NCI-H510A treated with DMSO at 0.1 percent for 48 hours (cell line): ENCODE measurements at places on chromosomes 3 and 15.

GRCh38 chr15:39455471-39455991, 125.3 kb upstream of the THBS1 start:
- DNase-seq = peak; percentile 9

DNA sequence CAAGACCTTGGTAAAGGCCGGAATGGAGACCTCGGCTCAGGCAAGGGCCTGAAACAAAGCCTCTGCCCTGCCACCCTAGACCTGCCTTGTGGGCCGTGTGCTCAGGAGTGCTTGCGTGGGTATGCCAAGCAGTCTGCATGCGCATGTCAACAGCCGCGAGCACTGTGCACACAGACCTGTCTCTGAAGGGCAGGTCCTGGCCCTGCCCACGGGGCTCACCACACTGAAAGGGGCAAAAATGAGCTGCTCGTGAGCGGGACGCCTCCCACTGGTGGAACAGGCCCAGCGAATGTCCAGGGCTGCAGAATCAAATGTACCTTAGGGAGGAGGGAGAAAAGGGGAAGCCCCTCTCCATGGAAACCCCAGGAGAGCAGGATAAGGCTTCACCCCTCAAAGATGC, 44.3 kb upstream of the FGD5 start:
- no peak for DNase-seq

DNA sequence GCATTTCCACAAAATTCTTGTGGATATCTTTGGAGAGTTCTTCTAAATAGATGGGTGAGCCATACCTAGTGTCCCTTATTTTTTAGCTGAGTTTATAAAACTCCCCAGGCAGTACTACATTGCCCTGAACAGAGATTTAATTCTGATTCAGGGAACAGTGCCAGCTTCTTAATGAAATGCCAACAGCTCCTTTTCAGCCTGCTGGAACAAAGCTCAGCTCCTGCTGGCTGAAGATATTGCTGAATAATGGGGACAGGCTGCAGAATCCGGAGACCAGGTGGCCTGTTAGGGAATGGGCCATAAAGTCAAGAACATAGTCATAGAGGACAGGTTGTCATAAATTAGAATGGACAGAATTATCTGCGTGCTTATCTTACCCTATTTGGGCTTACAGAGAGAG, 8.9 kb downstream of the HGD start:
- DNase-seq = no peak

DNA sequence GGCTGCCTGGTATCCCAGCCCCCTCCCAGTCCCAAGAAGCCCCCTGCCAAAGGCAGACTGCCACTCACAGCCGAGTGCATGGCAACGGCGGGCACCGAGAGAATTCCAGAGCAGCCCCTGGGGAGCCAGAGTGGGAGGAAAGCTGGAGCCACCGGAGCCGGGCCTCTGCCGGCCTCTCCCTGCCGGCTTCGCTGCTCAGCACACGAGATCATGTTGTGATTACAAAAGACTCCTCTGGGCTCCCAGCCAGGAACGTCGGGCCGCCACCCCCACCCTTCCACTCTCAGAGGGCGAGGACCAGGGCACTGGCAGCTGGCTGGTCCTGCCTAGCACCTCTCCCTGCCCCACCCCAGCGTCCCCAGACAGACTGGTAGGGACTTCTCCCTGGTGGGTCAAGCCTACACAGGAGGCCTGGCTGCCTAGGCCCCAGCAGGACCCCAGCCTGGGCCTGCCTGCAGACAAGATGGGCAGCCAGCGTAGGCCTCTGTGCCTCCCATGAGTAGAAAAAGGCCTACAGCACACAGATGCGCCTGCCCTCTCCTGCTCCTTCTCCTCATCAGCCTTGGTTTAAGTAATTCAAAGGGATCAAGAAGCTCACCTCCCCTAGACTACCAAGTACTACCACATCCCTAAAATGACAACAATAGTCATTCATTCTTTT, at the start of gene CCDC9B:
CCDC9B (minus strand) TSS at position 200 of the 661 bp plus-strand sequence; CDS start at position 80, 120 bp downstream.
- DNase-seq = peak; percentile 84

- DNase-seq = no peak
Observed at GRCh38 chr3:10249833-10250232, 1.6 kb downstream of the TATDN2 start.

DNA sequence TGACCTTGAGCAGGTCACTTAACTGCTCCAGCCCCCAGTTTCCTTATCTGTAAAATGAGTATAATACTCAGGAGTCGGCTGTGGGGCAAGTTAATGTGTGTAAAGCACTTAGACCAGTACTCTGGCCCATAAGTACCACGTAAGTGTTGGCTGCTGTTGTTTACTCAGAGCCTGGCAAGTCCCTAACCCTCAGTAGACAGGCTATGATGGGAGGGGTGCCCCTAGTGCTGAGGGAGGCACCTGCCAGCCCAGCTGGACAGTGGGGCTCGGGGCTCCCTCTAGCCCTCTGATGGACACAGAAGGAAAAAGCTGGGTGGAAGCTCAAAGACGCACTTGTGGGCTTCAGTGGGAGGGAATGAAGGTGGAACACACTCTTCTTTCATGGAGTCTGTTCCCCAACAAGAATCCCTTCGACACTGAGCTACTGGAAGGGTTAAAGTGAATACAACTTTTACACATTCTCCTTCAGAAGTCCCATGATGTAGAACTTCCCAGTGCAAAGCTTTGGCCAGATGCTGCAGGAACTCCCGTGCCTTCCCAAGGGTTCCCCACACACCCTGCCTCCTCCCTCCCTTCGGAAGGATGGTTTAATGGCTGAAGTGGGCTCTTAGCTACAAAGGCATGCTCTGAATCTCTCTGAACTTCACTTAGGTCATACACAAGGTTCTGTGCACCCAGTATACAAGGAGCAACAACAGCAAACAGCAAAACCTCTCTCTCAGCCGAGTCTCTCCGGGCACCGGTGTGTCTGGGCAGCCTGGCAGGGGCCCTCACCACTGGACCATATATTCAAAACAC, 25.4 kb downstream of the TMEM44 start:
- peak; percentile 79 for DNase-seq

DNA sequence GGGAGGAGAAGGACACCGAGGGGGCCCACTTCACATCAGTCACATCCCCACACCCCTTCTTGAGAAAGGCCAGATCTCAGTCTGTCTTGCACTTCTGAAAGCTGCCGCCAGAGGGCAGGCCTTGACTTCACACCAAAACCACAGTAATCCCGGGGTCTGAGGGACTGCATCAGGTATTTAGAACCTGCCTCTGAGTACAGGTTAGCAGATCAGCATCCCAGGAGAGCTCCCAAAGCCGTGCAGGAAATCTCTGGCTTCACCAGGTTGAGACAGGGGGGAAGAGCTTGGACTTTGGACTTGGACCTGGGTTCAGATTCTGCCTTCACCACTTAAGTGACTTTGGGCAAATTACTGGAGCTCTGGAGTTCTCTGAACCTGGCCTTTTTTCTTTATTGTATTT, 50.3 kb downstream of the LHFPL4 start:
- peak; percentile 63 for DNase-seq

- DNase-seq = no peak
Observed at GRCh38 chr3:194401346-194401745, 2.3 kb upstream of the GP5 start.

DNA sequence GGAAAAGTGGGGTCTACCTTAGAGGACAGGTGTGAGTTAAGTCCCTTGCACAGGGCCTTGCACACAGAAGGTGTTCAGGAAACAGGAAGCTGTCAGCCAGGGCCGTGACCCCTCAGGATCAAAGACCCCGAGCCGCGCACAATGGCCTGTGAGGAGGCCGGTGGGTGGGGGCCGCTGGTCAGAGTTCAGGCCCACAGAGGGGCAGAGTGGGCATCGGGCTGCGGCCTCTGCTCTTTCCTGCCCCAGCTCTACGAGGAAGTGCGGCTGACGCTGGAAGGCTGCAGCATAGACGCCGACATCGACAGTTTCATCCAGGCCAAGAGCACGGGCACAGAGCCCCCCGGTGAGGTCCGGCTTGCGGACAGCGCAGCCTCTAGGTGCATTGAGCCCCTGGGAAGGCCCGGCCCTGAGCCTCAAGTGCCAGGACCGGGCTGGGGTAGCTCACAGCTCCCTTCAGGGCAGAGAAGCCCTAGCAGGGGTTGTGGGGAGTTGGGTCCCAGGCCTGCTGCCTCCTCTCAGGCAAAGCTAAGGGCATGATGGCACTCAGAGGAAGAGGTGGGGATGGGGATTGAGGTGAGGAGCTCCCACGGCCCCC, 37.2 kb downstream of the PSTPIP1 start:
- DNase-seq = no peak

DNA sequence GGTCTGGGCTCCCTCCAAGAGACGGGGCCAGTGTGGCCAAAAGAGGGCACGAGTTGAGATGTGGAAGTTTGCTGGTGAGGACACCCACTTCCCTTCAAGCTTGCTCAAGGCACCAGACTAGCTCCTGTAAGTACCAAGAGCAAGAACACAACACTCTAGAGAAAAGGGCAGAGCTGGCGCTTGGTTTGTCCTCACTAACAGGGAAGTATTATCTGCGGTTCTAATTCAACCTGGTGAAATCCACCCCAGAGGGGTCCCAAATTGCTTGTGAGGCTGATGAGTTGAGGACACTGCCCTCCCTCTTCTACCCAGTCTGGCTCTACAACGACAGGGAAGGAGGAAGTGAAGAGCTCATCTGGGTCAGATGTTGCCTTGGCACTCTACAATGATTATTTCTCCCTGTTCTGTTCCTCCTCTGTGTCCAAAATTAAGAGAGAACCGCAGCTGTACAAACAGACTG, 16.9 kb upstream of the FSIP1 start:
- DNase-seq = no peak

GRCh38 chr3:46102059-46102779, 74.9 kb upstream of the XCR1 start:
- DNase-seq = no peak

DNA sequence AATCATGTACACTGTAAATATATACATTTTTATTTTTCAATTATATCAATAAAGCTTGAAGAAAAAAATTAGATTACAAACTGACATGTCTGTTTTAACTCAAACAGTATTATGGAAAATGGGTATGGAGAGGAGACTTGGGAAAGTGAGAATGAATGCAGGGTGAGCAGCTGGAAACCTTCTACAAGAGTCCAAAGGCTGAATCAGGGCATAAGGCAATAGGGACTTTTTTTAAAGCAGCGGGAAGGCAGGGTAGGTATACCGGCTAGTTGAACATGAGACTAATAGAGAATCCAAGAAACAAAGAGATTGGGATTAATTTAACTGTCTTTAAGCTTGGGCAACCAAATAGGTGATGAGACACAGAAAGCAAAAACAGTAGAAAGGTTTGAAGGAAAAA, 145.3 kb downstream of the NR1I2 start:
- no peak for DNase-seq

- no peak for DNase-seq
Observed at GRCh38 chr3:54296531-54296930, 174.2 kb downstream of the CACNA2D3 start.

DNA sequence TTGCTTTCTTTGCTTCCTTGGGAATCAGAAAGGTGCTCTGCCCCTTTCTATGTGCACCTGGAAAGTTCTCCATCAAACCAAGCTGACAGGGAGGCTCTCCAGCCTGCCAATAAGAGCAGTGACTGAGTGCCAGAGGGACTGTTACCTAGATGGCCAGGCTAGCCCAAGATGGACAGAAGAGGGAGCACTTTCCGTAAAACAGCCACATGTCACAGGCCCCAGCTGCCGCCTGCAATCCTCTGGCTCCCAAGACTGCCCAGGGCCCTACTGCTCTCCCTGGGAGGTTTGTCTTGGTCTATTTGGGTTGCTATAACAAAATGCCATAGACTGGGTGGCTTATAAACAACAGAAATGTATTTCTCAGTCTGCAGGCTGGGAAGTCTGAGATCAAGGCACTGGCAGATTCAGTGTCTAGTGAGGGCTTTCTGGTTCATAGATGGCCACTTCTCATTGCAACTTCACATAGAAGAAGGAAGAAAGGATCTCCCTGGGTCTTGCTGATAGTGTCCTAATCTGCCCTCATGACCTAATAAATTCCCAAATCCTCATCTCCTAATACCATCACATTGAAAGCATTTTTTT, 72.3 kb downstream of the TAMM41 start:
- peak; percentile 41 for DNase-seq

GRCh38 chr3:127732879-127733350, 60.2 kb downstream of the ABTB1 start:
- DNase-seq = no peak

DNA sequence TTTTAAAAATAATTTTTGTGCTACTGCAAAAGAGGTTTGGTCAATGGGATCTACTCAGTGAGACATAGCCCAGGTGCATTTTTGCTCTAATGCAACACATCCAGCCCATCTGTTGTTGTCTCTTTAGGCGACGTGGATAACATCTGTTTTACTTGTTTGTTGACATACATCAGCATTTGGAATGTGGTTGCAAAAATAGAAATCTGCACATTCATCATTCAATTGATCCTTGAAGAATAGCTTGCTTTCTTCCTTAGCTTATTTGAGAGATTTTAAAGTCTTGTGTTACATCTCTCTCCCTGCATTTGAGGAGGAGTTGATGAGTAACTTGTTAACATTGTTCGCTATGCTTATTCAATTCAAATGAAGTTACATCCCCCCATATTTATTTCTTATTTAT, 1202.3 kb downstream of the NSUN3 start:
- no peak for DNase-seq

GRCh38 chr3:159788291-159788690, 200.3 kb upstream of the IL12A start:
- no peak for DNase-seq

GRCh38 chr3:186315581-186316354, 46.3 kb downstream of the DGKG start:
- no peak for DNase-seq

GRCh38 chr15:52714968-52715367, 35.8 kb upstream of the ATOSA start:
- DNase-seq = no peak

DNA sequence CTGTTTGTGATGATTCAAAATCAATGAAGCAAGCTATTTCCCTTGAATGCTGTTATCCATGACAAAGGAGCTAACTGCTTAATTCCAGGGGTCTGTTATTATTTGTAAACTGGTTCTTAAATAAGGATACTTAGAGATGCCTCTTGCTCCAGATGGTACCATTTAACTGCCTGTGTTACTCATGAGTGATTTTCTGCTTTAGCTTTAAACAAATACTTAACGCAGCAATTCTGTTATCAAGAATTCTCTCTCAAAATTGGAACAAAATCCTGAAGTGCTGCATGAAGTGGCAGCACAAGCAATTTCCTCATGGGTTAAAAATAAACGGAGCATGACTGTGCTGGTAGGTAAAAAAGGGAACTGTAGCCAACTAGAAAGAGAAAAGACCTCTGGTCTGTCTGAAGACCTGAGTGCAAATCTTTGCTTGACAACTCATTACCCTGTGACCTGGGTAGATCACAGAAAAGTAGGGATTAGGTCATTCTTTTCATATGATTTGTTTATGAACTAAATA, 62.5 kb upstream of the GBE1 start:
- DNase-seq = peak; percentile 37
